NCI-H1694 (cell line): ENCODE measurements at places on chromosomes 2 and 18.

DNA sequence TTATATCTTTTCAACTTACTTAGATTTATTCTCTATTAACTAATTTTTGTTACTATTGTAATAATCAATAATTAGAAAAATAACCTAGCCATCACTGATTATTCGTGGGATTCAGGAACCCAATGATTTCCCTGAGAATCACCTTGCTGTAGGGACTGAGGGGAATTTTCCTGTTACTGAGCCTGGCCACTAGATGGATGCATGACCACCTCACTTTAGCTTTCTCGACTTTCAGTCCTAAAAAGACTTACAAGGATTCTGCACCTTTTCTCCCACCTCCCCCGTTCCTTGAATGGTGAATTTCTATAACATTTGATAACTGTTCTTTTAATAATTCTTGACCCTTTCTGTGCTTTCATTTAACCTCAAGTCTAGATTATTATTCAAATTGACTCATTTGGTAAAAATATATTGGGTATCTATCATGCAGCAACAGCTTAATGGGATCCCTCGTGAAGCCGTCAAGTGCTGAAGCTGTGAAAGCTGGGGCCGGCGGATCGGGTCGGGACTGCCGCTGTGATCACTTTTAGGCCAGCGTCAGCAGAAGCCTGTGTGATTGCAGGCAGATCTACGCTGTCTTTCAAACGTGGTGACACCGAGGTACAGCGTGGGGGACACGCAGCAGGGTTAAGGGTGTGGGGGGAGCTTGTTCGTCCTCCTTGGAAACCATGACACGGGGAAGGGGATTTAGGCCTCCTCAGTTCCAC lies 38.8 kb upstream of the TMEM18 start:
- no peak for DNase-seq

GRCh38 chr2:177730792-177731191 lies 338.2 kb downstream of the AGPS start:
- DNase-seq = no peak

DNA sequence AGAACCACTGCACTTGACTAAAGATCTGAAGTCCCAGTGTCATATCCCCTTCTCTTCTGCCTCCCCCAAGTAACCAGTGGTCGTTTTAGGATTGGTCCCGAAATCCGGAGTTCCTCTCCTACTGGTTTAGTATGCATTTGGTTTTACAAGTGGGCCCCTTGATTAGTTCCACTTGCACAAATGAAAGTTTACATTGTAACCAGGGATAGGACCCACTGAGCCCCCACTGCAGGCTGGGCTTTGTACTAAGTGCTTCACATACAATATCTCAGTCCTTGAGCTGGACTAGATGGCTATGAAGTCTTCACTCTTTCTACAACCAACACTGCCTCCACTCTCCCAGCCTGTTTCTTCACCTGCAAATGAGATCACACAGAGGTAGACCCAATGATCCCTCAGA lies 50.4 kb downstream of the CYRIA start:
- no peak for DNase-seq

DNA sequence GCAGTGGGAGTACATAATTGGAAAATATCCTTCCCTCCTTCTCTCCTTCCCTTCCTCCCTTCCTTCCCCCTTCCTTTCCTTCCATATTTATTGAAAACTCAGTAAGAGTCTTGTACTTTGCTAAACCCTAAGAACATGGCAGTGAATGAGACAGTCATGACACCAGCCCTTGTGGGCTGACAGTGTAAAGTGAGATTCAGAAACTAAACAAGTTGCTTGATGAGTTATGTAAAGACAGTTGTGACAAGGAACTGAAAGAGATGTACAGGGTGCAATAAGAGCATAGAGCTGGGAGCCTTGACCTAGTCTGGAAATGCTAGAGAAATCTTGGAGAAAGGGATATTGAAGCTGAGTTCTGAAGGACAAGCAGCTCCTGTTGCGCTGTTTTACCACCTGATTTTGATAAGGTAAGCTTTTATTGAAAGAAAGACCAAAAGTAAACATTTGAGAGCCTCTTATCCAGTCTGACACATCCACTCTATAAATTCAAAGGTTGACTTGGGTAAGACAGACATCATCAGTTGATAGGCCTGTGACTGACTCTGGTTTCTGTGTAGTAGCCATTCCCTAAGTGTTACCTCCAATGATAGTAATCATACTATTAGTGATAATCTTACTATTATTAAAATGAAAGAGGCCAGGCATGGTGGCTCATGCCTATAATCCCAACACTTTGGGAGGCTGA lies 66.5 kb upstream of the SKOR2 start:
- no peak for DNase-seq

DNA sequence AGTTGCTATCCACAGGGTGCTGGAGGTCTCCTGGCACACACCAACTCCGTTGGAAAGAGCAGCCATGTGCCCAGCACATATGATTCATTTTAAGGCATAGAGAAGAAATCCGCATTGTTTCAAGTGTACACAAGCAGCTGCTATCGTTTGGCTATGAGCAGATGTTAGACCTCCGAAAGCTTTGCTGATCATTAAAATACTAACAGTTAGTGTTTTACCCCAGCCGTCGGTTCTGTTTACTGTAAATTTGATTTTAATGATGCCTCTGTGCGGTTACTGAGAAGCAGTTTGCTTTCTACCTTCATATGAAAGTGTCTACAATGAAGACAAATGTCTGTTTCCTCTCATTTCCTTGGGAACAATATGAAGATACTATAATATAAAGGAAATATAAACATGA lies 154.9 kb downstream of the PTGR3 start:
- peak; percentile 17 for DNase-seq

DNA sequence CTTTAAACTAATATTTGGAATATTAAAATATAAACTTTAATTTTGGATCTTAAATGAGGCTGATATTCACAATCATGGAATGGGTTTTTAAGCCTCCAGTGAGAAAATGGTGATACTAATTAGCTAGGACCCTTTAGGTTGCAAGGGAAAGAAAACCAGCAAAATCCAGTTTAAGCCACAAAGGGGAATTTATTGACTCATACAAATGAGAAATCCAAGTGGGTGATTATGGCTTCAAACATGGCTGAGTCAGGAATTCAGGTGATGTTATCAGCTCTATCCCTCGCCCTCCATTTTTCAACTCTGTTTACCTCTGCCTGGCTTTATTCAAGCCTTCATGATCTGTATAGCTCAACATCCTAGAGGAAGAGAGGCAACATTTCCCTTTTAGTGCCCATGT lies 75.3 kb upstream of the DLX2 start:
- no peak for DNase-seq

- DNase-seq = no peak
These were observed 111.7 kb downstream of the PID1 start for GRCh38 chr2:229159405-229159804.

- DNase-seq = peak; percentile 17
These were observed 229.2 kb downstream of the MYT1L start for GRCh38 chr2:2101924-2102323.

DNA sequence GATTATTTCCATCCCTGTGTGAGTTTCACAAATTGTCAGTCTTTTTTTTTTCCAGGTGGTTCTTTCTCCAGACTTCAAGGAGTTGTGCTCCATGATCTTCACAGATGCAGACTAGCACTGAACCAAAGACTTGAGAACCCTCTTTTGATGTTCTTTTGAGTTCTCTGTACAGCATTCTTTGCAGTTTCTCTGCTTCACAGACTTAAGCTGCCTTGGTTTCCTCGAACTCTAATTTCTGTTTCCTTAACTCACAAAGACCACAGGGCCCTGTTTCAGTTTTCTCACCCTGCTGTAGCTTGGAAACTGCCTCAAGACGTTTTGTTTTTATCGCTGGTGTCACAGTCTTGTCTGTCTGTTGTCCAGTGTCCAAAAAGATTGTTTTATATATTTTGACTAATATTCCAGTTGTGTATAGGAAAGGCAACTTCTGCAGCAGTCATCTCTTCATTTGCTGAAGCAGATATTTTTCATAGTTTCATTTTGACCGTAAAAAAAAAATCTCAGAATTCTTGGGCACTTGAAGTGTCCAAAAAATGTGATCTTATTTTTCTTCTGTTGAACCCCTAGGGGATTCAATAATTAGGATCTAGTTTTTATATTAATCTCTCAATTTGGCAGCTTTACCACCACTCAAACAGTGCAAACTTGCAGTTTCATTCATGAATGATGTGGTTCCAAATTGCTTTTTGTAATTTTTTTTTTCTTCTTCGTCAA lies 97.0 kb upstream of the MC4R start:
- no peak for DNase-seq

GRCh38 chr2:194750926-194751325 lies 906.1 kb upstream of the SLC39A10 start:
- DNase-seq = no peak

DNA sequence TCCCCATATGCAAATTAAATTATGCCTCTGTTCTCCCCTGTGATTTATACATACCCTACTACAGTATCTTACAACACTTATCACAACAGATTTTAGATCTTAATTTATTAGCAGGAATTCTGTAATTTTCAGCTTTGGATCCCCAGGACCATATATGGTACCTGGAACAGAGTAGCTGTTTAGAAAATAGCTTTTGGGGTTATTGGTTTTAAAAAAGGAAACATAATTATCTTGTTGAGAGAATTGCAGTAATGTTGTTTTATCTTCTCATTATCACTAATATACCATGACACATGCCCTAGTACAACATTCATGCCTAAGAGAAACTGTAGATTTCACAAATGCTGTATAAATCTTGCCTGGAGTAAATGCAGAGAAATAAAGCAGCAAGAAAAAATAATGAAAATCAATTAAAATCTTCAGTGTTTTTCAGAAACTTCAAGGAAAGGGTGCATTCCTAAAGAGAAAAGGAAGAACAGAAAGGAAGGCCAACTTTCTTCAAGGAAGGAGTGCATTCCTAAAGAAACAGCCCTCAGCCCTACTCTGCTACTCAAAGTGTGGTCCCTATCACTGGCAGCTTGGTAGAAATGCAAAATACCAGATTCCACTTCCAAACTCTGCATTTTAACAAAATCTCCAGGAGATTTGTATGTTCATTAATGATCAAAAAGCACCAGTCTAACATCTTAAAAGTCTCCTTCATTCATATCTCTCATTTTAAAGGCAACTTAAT lies 37.1 kb upstream of the CSRNP3 start:
- no peak for DNase-seq

DNA sequence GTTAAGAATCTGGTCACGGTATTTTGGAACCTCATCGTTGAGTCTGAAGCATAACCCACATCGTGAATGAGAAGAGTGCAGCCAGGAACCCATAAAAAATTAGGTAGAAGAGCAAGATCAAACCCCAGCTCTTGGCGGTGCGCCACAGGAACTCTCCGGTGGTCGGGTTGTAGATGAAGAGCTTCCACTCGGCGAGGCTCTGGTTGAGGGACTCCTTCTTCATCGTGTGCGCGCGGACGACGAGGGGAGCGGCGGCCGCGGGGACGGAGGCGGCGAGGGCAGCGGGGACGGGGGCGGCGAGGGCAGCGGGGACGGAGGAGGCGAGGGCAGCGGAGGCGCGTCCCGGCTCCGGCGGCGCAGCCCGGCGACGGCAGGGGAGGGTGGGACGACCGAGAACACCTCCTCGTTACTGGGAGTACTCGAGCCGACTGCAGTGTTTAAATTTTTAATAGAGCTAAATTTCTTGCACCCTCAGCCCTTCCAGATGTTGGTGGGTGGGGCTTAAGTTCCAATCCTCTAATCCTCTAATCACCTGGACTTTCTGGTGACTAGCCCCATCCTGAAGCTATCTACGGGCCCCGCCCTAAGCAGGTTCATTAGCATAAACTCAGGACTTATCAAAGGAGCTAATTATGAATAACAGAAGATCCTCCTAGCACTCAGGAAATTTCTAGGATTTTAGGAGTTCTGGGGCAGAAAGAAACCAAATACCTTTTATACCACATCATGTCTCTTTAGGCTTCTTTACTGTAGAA lies 20.4 kb upstream of the PAPOLG start:
- DNase-seq = no peak

DNA sequence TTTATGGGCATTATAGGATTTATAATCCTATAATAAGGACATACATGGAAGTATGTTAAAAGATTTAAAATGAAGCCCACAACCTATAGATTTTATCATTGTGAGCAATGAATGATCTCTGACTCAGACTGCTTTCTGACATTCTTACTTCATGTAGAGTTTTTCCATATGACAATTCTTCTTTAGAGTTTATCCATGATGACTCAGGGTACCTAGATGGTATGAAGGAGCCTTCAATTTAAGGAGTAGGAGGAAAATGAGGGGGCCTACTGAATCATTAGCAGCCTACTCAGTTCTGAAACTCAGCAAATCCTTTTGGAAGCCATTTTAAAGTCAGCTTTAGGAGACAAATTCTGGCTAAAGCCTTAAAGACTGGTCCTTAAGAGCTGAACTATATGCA lies 10.4 kb downstream of the PELI1 start:
- no peak for DNase-seq

DNA sequence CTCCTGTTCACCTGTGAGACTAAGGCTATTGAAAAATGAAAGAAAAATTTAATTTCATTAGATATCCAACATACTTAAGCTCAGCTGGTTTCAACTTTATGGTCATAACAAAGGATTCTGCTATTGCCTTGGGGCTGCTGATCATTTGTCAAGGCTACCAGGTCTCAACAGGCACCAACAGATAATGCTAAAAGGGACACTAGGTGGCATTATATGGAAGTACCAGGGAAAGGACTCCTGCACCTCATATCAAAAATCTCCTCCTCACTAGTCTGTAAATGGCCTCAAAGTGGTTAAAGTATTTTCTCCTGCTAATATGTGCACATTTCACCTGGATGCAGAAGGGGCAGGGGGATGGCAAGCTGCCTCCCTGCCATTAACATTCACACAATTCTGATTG lies 167.9 kb upstream of the REG3A start:
- no peak for DNase-seq

DNA sequence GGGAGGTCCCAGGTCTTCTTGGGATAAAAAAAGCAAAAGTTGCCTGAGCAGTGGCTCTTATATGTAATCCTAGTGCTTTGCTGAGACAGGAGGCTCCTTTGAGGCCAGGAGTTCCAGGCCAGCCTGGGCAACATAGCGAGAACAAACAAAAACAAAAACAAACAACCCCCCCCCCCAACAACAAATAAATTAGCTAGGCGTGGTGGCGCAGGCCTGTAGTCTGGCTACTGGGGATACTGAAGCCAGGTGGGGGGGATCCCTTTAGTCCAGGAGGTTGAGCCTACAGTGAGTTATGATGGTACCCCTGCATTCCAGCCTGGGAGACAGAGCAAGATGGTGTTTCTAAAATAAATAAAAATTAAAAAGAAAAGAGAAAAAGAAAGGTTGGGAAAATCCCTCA lies 5.4 kb downstream of the GAREM2 start:
- no peak for DNase-seq

GRCh38 chr2:172551271-172551670 lies 4.6 kb upstream of the PDK1 start:
- no peak for DNase-seq

- no peak for DNase-seq
These were observed 255.8 kb upstream of the SLC14A2 start for GRCh38 chr18:45359275-45360009.

DNA sequence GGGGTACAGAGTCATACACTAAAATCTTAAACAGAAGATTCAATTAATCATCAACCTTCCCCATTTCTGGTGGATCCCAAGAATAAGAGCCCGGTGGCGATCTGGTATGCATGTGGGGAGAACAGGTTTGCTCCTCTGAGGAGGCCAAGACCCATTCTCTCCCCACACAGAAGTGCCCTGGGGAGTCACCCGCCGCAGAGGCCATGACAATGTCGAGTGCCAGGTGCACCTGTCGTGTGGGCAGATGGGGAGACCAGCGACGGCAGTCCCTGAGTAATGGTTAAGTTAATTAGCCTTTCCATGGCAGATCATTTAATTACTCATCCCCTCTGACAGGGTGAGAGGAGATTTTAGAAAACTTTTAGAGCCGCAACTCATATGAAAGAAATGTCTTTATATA lies 345.0 kb downstream of the NCKAP5 start:
- no peak for DNase-seq
